Fibroblast of lung (primary cell): ENCODE measurements at places on chromosomes 6 and 20. TPM values are rescaled to one million over a fixed set of nuclear protein-coding genes. Genes with fewer than 3 reads are reported as not detected.

SLC22A1 gene
- total RNA-seq, result 0.26 and 0.50 TPM in 2 replicates

DNA sequence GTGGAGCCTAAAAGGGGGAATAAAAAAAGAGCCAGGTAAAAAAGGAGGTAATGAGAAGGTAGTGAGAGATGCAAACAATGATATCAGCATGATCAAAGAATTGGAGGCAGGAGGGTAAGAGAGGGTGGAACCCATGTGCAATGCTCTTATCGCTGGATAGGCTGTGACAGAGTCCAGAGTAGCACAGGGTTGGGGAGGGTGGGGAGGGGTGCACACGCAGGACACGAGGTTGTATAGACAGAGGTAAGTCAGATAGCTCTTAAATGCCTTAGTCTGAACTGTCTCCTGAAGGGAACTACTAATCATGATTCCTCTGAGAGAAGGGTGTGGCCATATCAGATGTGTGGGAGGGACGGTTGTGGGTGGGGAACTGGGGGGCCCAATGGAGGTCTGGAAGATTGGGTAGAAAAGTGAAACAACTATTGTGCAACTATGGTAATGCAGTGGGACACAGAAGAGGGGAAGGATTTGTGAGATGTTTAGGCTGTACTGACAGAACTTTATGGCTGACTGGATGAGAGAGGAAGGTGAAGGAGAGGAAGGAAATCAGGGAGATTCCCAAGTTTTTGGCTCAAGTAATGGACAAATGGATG lies 354.8 kb downstream of the BTBD9 start:
- H3K4me1 ChIP-seq, result peaks cover 2% of the 10 kb centered on the region
- no peaks in the 10 kb centered on the region for H3K27me3 ChIP-seq
- no peak overlapping the region for H3K4me3 ChIP-seq
- H3K36me3 ChIP-seq, result no peaks in the 10 kb centered on the region

TRAPPC3L gene
- under 0.01 TPM in 2 replicates for total RNA-seq

DNA sequence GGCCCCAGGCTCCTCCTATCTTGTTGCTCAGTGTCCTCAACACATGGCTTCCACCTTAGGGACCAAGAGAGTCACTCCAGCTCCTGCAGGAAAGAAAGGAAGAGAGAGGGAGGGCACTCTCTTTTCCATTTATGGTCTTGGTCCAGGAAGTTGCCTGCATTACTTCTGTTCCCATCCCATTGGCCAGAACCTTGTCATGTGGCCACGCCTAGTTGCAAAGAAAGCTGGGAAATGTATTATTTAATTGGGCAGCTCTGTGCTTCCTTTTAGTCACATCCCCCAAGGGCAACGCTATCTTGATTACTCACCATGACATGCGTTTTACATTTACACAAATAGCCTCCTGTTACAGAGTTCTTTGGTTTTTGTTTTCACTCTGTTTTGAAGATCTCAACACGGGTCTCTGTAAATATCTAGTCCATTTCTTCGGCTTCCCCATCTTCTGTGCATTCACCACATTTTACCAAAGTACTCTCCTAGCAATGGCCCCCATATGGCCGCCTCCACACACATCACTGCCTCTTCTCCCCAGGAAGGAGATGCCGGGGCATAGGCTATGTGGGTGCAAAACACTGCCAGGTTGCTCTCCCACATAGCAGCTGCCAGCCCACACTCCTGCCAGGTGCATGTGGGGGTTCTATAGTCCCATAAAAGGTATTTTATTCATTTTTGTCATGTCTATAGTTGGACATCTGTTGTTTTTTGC lies 35.7 kb upstream of the ZMYND8 start:
- no peaks in the 10 kb centered on the region for H3K27me3 ChIP-seq
- no peaks in the 10 kb centered on the region for H3K4me1 ChIP-seq
- H3K27ac ChIP-seq, result peak overlapping the region; percentile 70
- DNase-seq, result peak; percentile 93

DNA sequence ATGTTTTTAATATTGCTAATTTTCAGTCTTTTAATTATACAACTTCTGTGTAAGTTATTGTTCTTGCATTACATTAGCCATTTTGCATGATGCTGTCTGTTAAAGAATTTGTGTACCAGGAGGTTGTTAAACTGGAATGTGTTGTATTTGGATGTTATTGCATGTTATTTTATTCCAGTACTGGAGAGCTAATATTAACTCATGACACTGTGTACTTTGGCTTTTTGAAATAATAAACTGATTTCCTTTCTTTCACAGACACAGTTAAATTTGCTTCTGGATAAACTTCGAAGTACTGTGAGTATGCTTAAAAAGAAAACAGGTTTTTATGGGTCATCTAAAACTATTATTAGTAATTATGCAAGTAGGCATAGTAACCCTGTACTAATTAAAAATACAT lies 121.3 kb downstream of the MYO6 start:
- H3K27me3 ChIP-seq, result no peaks in the 10 kb centered on the region
- H3K4me1 ChIP-seq, result no peaks in the 10 kb centered on the region
- H3K27ac ChIP-seq, result no peak overlapping the region
- no peak overlapping the region for H3K4me3 ChIP-seq
- no peak for DNase-seq
- H3K36me3 ChIP-seq, result no peaks in the 10 kb centered on the region

DNA sequence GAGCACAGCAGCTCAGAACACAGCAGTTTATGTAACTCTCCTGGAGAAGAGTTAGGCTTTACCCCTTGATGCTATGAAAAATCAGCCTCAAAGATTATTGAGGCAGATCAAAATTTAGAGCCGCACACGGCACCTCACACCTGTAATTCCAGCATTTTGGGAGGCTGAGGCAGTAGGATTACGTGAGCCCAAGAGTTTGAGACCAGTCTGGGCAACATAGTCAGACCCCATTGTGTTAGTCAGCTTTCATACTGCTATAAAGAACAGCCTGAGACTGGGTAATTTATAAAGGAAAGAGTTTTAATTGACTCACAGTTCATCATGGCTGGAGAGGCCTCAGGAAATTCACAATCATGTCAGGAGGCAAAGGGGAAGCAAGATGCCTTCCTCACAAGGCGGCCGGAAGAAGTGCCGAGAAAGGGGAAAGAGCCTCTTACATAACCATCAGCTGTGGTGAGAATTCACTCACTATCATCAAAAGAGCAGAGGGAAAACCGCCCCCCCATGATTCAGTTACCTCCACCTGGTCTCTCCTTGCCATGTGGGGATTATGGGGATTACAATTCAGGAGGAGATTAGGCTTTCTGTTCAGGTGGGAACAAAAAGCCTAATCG lies 87.7 kb downstream of the SGK1 start:
- H3K36me3 ChIP-seq, result no peaks in the 10 kb centered on the region
- H3K4me1 ChIP-seq, result no peaks in the 10 kb centered on the region
- H3K4me3 ChIP-seq, result no peak overlapping the region
- no peak overlapping the region for H3K27ac ChIP-seq

DNA sequence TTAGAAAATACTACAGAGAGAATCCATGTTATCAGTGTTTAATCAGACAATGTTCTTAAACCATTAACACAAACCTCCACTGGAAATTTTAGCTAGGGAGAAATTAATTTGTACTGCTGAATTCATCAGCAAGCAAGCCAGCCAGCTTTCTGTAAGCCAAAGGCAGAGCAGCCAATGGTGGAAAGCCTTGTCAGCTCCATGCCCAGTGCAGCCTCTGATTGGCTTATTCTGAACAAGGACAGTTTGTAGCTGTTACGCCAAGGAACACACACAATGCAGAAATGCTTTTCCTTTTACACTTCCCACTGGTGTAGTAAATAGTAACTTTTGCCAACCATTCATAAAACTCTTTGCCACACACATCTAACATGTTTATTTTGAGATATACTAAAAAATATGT lies 265.0 kb downstream of the TENT5A start:
- no peak overlapping the region for H3K27ac ChIP-seq
- H3K36me3 ChIP-seq, result no peaks in the 10 kb centered on the region
- no peak overlapping the region for H3K4me3 ChIP-seq
- H3K27me3 ChIP-seq, result no peaks in the 10 kb centered on the region
- H3K4me1 ChIP-seq, result no peaks in the 10 kb centered on the region

DNA sequence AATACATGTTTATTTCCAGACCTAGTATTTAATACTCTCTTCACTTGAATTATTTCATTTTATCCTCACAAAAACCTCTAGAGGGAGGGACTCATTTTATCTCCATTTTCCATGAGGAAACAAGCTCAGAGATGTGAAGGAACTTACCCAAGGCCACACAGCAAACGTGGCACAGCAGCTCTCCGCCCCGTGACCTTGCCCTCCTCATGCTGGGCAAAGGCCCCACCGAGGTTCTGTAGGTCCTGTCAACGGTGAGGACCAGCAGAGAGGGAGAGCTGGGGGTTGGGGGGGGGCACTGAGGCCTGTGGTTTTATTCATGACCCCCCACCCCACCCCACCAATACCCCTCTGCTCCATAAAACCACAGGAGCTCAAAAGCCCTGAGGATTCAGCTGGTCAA lies 40.9 kb upstream of the TLDC2 start:
- peaks cover 14% of the 10 kb centered on the region for H3K36me3 ChIP-seq
- peak overlapping the region; percentile 94 for H3K27ac ChIP-seq
- H3K4me1 ChIP-seq, result peaks cover 51% of the 10 kb centered on the region
- DNase-seq, result no peak
- H3K27me3 ChIP-seq, result no peaks in the 10 kb centered on the region

DCDC2 gene
- under 0.01 TPM in 1 of 2 replicates, not detected in the other for total RNA-seq

- H3K27me3 ChIP-seq, result peaks cover 44% of the 10 kb centered on the region
- DNase-seq, result no peak
- no peak overlapping the region for H3K4me3 ChIP-seq
- no peaks in the 10 kb centered on the region for H3K36me3 ChIP-seq
Measured at GRCh38 chr20:25061821-25062530, 4.0 kb upstream of the ACSS1 start.

DNA sequence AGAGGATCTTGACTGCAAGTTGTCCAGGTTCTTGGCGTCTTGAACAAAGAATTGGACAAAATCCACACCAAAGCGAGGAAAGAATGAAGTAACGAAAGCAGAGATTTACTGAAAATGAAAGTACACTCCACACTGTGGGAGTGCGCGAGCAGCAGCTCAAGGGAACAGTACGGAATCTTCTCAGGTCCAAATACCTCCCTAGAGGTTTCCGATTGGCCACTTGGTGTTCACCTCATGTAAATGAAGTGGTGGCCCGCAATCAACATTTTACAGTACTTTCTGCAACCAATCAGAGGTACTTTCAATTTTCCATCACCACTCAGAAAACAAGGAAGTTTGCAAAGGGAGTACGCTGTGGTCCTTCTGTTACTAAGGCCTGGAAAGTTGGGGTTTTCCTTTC lies 122.4 kb downstream of the PTPRK start:
- no peak overlapping the region for H3K4me3 ChIP-seq
- no peaks in the 10 kb centered on the region for H3K27me3 ChIP-seq
- DNase-seq, result no peak

GGTLC1 gene
- total RNA-seq, result not detected in 2 replicates

DPPA5 gene
- not detected in 2 replicates for total RNA-seq

- H3K27ac ChIP-seq, result no peak overlapping the region
- no peaks in the 10 kb centered on the region for H3K4me1 ChIP-seq
- no peak for DNase-seq
- no peaks in the 10 kb centered on the region for H3K27me3 ChIP-seq
Measured at GRCh38 chr6:166904101-166904746, 52.1 kb downstream of the RNASET2 start.

GRCh38 chr20:54256202-54256601 lies 48.3 kb downstream of the PFDN4 start:
- no peak overlapping the region for H3K27ac ChIP-seq
- peak; percentile 19 for DNase-seq
- H3K4me3 ChIP-seq, result no peak overlapping the region
- no peaks in the 10 kb centered on the region for H3K27me3 ChIP-seq
- H3K36me3 ChIP-seq, result no peaks in the 10 kb centered on the region

OR12D3 gene
- total RNA-seq, result not detected in 2 replicates

DNA sequence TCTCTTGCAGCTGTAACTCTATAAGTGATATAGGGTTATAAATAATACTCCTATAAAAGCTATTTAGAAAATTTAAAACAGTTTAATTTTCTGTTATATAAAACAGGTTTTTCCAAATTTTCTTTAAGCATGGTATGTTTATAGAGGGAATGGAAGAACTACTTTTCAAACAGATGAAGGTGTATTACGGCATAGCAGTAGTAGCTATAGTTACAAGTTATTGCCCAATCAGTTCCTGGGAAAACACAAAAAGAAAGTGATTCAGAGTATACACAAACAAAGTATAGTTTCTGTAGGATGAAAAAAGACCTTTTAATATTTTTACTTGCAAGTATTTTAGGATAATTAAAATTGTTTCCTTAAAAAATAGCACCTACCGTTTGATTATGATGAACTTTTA lies 9.8 kb downstream of the SLC17A5 start:
- no peak for DNase-seq
- no peak overlapping the region for H3K4me3 ChIP-seq
- no peak overlapping the region for H3K27ac ChIP-seq
- peaks cover 3% of the 10 kb centered on the region for H3K4me1 ChIP-seq
- no peaks in the 10 kb centered on the region for H3K36me3 ChIP-seq

MRAP2 gene
- under 0.01 and 0.17 TPM in 2 replicates for total RNA-seq

DNA sequence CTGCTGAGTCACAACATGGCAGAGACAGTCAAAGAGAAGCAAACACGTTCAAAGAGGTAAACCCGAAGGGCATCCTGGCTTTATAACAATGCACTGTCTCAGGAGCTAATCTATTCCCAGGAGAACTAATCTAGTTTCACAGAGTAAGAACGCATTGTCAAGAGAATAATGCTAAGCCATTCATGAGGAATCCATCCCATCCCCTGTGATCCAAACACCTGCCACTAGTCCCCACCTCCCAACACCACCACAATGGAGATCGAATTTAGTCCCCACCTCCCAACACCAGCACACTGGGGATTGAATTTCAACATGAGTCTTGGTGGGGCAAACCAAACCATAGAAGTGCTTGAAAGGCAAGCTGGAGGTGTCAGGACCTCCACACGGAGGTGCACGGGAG lies 231.5 kb upstream of the ID4 start:
- no peaks in the 10 kb centered on the region for H3K4me1 ChIP-seq
- no peaks in the 10 kb centered on the region for H3K36me3 ChIP-seq
- no peak for DNase-seq
- H3K27me3 ChIP-seq, result no peaks in the 10 kb centered on the region
- H3K4me3 ChIP-seq, result no peak overlapping the region

DNA sequence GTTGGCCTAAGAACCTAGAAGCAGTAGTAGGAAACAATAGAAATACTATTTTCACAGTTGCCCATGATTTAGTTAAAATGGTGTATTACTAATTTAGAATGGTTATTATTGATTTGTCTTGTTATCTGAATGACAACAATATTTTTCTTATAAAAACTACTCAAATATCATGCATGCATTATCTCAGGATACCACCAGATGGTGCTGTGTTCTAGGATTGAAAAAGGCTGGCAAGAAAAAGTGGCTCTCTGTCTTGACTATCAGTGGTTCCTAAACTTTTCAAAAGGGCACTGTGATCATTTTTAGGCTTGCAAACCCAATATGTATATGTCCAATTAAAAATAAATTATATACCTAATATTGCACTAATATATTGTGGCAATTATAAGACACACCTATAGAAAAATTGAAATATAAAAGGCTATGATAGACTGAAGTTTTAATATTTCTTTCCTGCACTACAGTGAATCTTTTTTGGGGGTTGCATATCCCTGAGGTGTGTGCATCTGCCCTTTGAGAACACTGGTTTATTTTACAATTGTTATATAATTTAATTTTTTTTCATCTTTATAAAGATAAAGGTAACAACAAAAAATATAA lies 131.7 kb upstream of the MLIP start:
- no peak overlapping the region for H3K4me3 ChIP-seq
- H3K4me1 ChIP-seq, result peaks cover 4% of the 10 kb centered on the region
- H3K27me3 ChIP-seq, result no peaks in the 10 kb centered on the region
